Caki2 (cell line): ENCODE measurements at places on chromosomes 1 and 21. TPM values are rescaled to one million over a fixed set of nuclear protein-coding genes. Genes with fewer than 3 reads are reported as not detected.

The KIF14 gene
- 7.3 and 10.0 TPM in 2 replicates for total RNA-seq

The LRRC8D gene
- 28.5 and 38.4 TPM in 2 replicates for total RNA-seq

The TMEM82 gene
- total RNA-seq = not detected in 2 replicates

The USP24 gene
- total RNA-seq = 10.7 and 13.0 TPM in 2 replicates

The AJAP1 gene
- 6.5 and 19.3 TPM in 2 replicates for total RNA-seq

The GCSAML gene
- not detected in 2 replicates for total RNA-seq

The C4BPA gene
- total RNA-seq = not detected in 2 replicates

The GJA9 gene
- not detected in 2 replicates for total RNA-seq

The ZBTB17 gene
- total RNA-seq = 20.5 and 26.5 TPM in 2 replicates

The SHISAL2A gene
- total RNA-seq = not detected in 2 replicates

The VCAM1 gene
- total RNA-seq = 0.10 TPM in 1 of 2 replicates, not detected in the other
